ENCODE measurements at places on chromosomes 7 and 10.

DNA sequence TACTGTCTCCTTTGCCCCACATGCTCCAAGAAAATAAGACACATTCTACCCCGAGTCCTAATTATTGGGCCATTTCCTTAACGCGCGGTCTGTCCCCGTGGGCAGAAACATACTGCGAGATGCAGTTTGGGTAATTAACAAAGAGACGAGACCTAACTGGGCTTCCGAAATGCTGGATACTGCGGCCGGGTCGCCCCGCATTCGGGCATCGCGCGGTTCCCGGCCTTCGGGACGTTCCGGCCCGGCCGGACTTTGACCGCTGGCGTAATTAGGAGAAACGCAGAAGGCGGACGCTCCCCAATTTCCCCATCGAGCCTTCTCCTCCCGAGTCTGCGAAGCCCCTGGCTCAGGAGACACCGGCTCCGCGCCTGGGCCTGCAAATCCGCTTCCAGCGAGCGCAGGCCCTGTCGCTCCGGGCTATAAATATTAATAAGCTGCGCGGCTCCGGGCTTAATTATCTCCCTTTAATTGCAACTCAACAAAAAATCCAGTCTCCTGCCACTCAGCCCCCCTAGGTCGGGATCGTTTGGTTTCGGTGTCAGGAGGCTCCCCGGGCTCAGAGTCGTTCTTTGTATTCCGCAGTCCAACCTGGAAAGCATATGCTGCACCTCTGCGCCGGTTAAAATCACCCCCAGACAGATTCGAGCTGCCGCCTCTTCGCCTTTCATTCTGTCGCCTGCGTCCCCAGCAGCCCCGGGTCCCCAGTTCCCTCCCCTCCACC lies 131.5 kb downstream of the SPAG6 start:
- DNase-seq: no peak

- DNase-seq: no peak
These were observed at the start of gene ZP3 for GRCh38 chr7:76424413-76425111. ZP3 (plus strand) TSS chr7:76424950; CDS start chr7:76424965, 15 bp downstream.

DNA sequence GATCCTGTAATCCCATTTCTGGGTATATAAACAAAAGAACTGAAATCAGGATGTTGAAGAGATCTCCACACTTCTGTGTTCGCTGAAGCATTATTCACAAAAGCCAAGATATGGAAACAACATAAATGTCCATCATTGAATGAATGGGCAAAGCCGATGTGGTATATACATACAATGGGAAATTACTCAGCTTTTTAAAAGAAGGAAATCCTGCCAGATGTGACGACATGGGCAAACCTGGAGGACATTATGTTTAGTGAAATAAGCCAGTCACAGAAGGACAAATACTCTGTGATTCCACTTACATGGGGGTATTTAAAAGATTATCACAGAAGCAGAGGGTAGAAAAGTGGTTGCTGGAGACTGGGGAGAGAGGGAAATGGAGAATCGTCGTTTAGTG lies 23.9 kb upstream of the FAM107B start:
- DNase-seq: no peak

DNA sequence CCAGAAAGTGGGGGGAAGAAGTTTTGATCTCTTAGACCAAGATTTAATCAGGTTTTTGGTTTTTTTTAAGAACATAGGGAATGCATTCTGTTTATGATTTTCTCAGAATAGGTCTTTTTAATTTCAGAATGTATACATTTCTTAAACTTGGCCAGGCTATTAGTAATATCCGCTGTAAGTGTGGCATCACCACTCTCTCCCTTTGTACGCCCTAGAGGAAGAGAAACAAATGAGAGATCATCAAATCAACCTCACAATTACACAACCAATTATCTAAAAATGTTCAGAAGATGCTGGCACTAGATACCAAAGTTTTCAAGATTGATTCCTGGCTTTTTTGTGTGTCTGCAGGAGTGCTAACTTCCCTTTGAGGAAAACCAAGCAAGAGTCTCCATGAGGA lies 70.0 kb downstream of the KLF6 start:
- DNase-seq: no peak

- no peak for DNase-seq
These were observed 817 bp upstream of the IL15RA start for GRCh38 chr10:5978230-5978489.

- no peak for DNase-seq
These were observed 211.0 kb downstream of the WDR11 start for GRCh38 chr10:121062115-121062514.
